ENCODE measurements at places on chromosomes 1 and 21. TPM values are rescaled to one million over a fixed set of nuclear protein-coding genes. Genes with fewer than 3 reads are reported as not detected.

DNA sequence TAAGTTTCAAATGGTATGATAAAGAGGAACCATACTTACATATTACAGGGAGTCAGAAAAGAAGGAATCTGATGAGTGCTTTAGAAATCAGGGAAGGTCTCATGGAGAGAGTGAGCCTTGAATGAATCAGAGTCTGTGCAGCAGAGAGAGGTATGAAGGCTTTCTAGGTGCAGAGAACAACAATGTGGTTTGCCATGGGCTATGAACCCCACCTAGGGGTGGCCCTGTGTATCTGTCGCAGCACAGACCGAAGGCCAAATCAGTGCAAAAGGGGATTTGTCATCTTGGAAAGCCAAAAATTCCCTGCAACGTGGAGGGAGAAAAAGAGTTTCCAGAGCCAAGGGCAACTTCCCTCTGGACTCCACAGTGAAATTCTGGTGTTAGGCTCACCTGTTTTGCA lies 3.5 kb downstream of the PAPPA2 start:
- no peak for DNase-seq
- no peaks in the 10 kb centered on the region for H3K36me3 ChIP-seq
- no peak overlapping the region for H3K4me3 ChIP-seq
- no peaks in the 10 kb centered on the region for H3K27me3 ChIP-seq
- H3K27ac ChIP-seq = no peak overlapping the region

The ARHGEF16 gene
- total RNA-seq = 0.20 TPM

- no peaks in the 10 kb centered on the region for H3K36me3 ChIP-seq
- no peak overlapping the region for H3K27ac ChIP-seq
- H3K27me3 ChIP-seq = no peaks in the 10 kb centered on the region
- H3K4me1 ChIP-seq = no peaks in the 10 kb centered on the region
These were observed 24.5 kb upstream of the COQ8A start for GRCh38 chr1:226915672-226915995.

DNA sequence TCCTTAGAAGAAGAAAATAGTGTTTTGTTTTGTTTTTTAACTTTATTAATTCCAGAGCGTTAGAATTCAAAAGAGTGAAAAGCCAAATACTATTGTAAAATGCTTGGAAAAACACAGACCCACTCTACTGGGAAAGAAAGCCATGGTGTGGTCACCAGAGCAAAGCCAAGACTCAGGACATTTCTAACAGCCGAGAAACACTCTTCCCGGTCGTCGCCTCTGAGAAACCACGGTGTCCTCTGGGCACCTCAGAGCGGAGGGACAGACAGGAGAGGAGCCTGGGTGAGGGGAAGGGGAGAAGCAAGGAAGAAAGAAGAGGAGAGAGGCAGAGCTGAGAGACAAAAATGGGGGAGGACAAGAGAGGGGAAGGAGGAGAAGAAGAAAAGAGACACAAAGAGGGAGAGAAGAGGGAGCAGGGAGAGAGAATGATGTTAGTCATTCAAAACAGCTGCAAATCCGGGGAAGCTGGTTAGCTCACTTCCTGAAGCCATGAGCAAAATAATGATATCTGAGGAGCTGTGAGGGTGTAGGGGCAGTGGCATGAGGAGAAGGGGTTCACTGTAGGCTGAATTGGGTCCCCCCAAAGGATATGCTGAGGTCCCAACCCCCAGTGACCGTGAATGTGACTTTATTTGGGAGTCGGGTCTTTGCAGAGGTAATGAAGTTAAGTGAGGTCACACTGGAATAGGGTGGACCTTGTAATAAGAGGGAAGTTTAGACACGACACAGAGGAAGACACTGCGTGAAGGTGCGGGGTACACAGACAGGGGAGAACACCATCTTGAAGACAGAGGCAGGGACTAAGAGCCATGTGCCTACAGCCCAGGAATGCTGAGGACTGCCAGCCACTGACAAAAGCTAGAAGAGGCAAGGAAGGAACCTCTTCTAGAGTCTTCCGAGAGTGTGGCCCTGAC lies 58.2 kb upstream of the DMRTB1 start:
- H3K4me3 ChIP-seq = no peak overlapping the region
- no peak for DNase-seq
- H3K27ac ChIP-seq = no peak overlapping the region
- H3K4me1 ChIP-seq = no peaks in the 10 kb centered on the region
- H3K36me3 ChIP-seq = no peaks in the 10 kb centered on the region

The LIPI gene
- not detected for total RNA-seq

DNA sequence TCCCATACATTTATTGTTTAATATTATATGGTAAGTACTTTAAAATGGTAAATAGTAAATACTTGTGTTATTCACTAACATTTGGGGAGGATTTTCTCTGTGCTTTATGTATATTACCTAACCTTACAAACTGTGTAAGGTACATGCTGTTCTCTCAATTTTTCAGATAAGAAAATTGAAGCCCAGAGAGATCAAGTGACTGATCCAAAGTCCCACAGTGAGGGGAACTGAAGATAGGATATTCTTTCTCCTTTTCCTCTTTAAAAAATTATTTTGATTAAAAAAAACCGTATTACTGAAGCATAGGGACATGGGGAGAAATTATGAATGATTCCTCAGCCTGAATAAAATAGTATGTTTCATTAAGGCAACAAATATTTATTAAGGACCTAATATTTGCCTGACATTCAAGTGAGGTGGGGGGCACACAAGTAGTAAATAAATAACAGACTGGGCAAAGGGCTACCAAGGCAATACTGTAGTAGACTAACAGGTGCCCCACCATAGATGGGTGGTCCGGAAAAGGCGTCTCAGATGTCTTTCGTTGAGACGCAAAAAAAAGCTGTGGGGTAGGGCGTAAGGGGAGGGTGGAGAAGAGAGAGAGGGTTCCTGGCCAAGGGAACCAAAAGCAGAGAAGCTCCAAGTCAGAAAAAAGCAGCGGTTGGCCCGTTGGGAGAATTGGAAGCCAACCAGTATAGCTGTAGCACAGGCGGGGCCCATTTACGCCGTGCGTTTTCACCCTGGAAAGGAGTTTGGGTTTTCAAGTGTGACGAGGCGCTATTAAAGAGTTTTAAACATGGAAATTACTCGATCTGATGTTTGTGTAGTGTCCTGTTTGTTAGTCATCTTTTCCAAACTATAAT lies 944 bp upstream of the AGO3 start:
- DNase-seq = no peak
- peak overlapping the region; percentile 61 for H3K4me3 ChIP-seq
- peak overlapping the region; percentile 92 for H3K27ac ChIP-seq
- no peaks in the 10 kb centered on the region for H3K36me3 ChIP-seq
- peaks cover 25% of the 10 kb centered on the region for H3K4me1 ChIP-seq

- H3K27ac ChIP-seq = no peak overlapping the region
- no peaks in the 10 kb centered on the region for H3K36me3 ChIP-seq
- no peak overlapping the region for H3K4me3 ChIP-seq
These were observed 112.7 kb downstream of the FGGY start for GRCh38 chr1:59409549-59409948.

- H3K4me3 ChIP-seq = no peak overlapping the region
- H3K4me1 ChIP-seq = no peaks in the 10 kb centered on the region
- H3K36me3 ChIP-seq = no peaks in the 10 kb centered on the region
- no peaks in the 10 kb centered on the region for H3K27me3 ChIP-seq
- no peak overlapping the region for H3K27ac ChIP-seq
These were observed 67.8 kb downstream of the SLC37A1 start for GRCh38 chr21:42581336-42581992.

DNA sequence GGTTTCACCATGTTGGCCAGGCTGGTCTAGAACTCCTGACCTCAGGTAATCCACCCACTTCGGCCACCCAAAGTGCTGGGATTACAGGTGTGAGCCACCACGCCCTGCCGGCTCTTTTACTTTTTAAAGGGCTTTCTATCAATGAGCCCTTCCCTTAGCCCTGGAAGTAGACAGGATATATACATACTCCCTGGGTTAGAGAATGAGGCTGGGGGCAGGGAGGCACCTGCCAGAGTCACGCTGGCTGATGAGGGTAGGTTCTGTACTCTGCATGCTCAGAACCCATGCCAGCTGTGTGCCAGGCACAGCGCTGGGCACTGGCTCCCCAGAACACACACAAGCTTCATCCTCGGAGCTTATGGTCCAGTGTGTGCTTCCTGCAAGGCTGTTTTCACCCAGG lies 113.6 kb upstream of the IPO9 start:
- no peak overlapping the region for H3K27ac ChIP-seq
- no peak for DNase-seq
- H3K4me3 ChIP-seq = no peak overlapping the region
- H3K27me3 ChIP-seq = no peaks in the 10 kb centered on the region
- H3K4me1 ChIP-seq = no peaks in the 10 kb centered on the region

DNA sequence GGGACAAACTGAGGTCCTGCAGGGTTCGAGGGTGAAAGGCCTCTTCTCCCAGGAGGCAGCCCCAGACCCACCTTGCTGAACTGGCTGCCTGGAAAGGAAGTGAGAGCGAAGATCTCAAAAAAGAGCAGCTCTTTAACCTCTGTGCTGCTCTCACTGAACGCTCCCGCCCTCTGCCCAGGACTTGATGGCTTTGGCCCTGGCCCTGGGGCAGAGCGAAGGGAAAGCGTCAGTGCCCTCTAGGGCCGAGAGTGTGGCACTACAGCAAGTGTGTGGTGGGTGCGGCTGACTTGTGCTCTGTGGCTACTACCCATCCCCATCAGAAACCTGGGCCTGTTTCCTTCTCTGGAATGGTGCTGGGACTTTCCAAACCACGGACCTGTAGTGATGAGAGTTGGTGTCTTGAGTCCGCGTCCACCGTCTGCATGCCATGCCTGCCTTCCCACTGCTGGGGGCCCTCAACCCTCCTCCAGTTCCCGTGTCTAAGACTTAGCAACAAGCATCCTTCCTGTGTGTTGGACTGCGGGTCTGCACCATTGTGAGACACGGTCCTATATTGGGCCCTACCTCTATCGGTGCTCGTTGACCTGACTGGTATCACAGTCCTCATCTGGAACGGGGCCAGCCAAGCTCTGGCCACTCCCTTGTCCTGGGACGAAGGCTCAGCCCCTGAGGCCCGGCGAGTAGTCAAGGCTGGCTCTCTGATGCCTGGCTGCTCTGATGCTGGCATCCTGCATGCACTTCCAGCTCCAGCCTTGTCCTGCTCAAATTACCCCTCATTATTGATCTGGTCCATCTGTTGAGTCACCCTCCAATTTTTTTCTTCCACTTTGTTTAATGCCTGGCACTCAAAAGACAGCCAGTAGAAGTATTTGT lies 180.3 kb downstream of the DISC1 start:
- peak; percentile 3 for DNase-seq
- H3K27me3 ChIP-seq = no peaks in the 10 kb centered on the region
- no peak overlapping the region for H3K4me3 ChIP-seq

The KIF17 gene
- not detected for total RNA-seq

The S100A16 gene
- not detected for total RNA-seq

All from CD4-positive, alpha-beta memory T cell (primary cell).